Stimulated activated CD8-positive, alpha-beta memory T cell treated with anti-CD3 and anti-CD28 coated beads, Interleukin-4, amount 100 ng/mL, for 24 hours (primary cell): ENCODE measurements at places on chromosomes 11 and 22.

DNA sequence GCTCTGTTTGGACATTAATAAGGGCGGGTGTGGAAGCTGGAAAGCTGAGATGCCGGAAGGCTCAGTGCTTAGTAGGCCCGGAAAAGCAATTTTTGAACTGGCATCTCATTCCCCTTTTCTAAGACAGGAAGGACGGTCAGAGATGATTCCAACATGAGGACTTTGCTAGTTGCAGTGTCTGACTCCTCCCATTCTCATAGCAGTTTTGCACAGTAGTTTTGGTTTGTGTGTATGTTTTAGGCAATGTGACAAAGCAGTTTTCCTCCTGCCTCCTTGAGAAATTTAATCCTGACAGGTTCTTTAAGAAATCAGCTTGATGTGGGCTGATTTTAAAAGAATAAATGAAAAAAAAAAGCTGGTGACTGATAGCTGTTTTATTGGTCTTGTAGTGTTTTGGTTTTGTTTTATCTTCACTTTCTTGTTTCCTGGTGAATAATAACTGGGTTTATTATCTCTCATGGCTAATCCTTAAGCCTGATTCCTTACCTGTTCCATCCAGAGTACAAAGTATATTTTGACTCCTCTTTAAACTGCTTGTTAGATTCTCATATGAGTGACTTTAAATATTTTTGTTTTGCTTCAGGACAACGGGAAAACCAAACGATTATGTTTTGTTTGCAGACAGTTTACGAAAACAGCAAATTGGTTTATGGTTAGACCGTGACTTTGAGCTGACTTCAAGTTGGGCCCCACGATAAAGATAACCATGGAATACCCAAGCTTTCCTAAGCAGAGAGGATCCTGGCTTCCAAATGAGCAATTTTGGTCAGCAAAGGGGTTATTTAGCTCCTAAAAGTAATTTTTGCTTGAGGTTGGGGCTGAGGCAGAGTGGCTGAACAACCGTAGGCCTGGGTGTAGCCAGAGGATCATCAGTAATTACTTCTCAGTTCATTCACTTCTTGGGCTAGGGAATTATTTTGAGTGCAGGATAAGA, 3.4 kb downstream of the PTPRJ start:
- DNase-seq, result no peak

- no peak for DNase-seq
These were observed 10.3 kb downstream of the CAT start for GRCh38 chr11:34449013-34449412.

DNA sequence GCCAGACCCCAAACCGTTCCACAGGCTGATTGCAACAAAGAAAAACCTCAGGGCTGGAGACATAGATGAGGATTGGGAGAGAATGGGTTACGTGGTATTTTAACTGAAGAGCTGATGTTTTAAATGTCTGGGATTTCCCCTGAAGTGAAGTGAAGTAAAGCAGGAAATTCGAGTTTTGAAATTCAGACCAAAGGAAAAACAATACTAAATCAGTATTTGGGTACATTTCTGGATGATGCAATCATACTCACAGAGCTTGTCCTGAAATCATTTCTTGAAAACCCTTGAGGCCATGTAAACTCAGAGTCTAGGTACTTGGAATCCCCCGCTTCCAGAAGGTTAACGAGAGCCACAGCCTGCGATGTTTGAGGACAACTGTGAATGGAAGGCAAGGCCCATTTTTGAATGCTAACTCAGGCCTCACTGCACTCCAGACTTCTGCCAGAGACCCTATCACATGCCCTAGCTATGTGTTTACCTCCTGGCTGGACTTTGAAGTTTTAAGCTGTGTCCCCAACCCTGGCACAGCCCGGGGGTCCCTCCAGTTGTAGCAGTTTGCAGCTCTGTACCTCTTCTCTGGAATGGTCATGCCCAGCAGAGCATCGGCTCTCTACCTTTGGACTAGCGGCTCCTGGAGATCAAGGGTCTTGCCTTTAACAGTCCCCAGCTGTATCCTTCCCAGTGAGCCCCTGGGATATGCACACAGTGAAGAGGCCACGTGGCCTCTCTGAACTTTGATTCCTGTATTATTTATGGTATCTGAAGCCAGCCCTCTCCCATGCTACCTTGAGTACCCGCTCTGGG, 5.4 kb upstream of the FTH1 start:
- DNase-seq, result no peak

DNA sequence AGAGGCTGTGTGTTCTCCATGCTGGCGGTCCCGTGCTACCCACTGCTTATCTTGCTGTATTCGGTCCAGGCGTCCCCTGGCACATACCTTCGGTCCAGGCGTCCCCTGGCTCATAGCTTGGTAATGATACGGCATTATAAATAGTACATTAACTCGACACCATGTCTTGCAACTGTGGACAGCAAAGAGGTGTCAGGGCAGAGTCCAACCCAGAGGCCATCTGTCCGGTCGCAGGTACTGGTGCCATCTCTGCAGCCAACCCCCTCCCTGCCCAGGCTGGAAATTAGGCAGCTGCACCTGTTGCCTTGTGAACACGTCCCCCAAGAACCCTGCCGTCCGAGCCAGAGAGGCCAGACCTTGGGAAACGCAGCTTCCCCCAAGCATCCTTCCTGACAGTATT, 634.3 kb downstream of the BRD1 start:
- DNase-seq, result no peak

DNA sequence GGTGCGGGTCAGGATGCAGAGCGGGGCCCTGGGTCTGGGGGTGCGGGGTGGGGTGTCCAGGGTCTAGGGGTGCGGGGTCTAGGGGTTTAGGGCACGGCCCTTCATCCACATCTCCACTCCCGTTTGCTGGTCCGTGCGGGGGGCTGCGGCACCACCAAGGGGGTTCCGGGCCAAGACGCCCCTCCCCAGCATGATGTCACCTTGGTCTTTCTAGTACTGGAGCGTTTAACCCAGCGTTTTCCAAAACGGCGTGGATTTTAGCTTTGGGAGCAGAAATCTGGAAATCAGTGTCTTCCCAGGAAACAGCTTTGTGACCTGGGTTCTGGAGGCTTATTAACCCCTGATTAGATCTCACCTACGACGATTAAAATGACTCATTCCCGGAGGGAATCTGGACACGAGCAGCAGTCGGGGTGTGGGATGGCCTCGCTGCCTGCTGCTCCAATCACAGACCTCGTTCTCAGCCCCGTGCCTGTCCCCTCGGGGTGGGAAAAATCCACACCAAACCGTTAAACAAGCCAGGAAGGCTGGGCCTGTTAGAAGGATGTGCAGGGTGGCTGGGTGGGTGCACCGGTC, 759 bp downstream of the AP2A2 start:
- no peak for DNase-seq

GRCh38 chr11:15761235-15761634, 595.1 kb downstream of the SOX6 start:
- DNase-seq, result no peak

- DNase-seq, result no peak
These were observed 32.2 kb upstream of the HEPHL1 start for GRCh38 chr11:93988912-93989311.

DNA sequence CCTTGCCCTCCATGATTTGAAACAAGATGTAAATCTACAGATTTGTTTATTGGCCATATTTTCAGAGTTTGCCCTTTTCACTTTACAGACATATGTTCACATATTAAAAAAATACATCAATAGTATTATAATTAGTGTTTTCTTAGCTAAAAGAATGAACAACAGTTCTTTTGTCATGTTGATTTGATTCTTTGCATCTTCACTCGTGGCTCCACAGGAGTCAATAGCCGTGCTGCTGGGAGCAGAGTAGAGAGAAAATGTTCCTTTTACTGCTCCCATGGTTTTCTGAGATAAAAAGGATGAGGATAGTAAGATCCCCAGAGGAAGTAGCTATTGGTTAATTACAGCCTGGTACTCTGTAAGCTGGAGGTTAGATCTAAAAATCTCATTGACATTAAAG, 151.2 kb downstream of the PGR start:
- no peak for DNase-seq

DNA sequence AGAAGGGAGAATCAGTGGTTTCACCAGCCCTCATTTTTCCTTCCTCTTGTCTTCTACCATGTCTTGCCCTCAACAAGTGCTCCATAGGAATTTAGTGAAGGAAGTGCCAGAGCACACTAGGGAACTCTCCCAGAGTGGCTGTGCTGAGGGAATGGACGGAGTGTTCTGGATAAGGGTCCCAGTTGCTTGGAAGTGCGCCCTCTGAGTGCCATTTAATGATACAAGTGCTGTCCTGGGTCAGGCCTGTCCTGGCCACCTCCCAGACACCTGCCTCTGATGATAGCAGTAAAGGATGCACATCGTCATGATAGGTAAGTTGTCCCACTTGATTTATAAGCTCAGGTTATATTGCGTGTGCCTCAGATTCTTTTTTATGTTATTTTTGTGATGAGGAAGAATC, 5.1 kb downstream of the PANX1 start:
- DNase-seq, result no peak

DNA sequence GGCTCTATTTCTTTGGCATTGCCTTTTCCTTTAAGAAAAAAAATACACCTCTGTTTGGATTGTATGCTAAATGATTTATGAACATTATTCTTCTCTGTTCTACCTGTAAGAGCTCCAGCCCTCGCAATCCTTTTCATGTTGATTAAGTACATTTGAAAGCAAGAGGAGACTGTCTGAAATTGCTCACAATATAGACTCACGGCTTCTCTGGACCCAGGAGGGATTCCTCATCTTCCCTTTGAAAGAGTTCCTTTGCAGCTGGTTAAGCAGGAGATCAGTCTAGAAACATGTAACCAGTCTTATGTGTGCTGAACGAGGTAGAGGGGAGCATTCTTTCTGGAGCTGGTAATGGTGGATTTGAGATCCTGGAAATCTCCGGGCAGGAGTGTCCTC, 47.4 kb downstream of the PKNOX2 start:
- DNase-seq, result no peak

- no peak for DNase-seq
These were observed 904.2 kb upstream of the RAG2 start for GRCh38 chr11:37502202-37502601.
